Stimulated activated CD8-positive, alpha-beta memory T cell treated with anti-CD3 and anti-CD28 coated beads, Interleukin-2, amount 100 ng/mL, for 1 hour (primary cell): ENCODE measurements at places on chromosomes 4 and X.

- no peak for DNase-seq
Observed at GRCh38 chrX:11864171-11864570, 106.1 kb downstream of the MSL3 start.

GRCh38 chr4:93182722-93183121 is 645.8 kb upstream of the ATOH1 start:
- DNase-seq: no peak

DNA sequence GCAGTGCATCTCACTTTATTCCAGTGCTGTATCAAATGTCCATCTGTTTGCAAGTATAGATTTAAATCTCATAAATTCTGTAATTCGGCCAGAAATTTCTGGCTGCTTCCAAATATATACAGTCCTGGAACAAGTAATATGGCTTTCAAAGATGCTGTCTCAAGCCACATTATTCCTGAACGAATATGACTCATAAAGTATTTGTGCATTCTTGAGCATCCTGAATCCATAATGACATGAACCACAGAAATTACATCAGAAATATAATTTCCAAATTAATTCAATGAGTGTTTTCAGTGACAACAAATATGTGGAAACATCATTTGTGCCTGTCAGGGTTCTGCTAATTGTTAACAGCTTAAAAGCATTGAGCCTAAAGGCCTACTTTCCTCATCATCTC is 140.9 kb upstream of the HPGD start:
- DNase-seq: no peak

- no peak for DNase-seq
Observed at GRCh38 chr4:154414371-154414770, 77.2 kb downstream of the DCHS2 start.

DNA sequence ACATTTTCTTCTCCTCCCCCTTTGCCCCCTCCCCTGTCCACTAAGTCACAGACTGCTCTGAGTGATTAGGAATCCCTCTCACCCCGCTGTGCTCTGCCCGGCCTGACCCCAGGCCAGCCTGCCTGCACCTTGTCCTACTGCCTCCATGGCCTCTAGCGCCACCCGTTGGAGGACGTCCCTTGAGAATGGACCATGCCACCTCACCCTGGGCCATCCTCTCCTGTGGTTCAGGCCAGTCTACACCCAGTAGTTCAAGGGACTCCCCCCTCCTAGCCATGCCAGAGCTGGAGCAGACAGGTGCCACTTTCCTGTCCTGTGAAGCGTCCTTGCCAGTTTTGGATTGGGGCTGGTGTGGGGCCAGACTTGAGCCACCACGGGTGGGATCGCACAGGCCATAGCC is 9.7 kb upstream of the IRAK1 start:
- DNase-seq: no peak

DNA sequence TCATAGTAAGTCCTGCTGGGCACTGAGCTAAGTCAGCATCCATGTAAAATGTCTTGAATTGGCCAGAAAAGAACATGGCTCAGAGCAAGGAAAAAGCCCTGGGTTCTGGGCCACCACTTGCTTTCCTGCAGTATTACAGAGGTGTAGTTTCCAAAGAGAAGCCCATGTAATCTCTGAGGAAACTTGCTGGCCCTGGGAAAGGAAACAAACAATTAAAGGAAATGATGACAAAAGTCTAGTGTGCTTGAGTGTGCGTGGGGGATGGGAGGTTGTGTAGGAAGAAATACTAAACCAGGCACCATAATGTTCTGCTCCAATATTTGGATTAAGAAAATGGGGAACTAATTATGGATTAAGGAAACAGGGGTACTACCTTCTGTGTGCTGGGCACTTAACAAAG is 39.5 kb upstream of the SMIM10L2A start:
- DNase-seq: no peak

DNA sequence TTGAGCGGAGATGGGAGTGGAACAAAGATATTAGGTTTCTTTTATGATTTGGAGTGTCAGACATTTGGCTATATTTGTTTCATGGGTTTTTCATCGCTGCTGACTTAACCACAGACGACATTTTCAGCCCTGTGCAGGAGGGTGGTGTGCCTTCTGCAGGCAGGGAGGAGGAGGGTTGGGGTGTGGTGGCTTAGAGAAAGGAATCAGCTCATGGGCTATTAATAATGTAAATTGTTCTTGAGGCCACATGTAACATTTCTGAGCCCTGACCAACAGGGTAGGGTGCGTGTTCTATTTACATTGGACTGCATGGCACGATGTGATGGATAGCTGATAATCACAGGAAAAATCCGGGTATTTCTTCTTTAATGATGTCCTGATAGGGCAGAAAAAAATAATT is 67.6 kb downstream of the POLA1 start:
- DNase-seq: no peak

- peak; percentile 4 for DNase-seq
Observed at GRCh38 chrX:140766024-140766611, 56.6 kb downstream of the LINC00632 start.

GRCh38 chrX:18871970-18872369 is 111.9 kb downstream of the PHKA2 start:
- no peak for DNase-seq

DNA sequence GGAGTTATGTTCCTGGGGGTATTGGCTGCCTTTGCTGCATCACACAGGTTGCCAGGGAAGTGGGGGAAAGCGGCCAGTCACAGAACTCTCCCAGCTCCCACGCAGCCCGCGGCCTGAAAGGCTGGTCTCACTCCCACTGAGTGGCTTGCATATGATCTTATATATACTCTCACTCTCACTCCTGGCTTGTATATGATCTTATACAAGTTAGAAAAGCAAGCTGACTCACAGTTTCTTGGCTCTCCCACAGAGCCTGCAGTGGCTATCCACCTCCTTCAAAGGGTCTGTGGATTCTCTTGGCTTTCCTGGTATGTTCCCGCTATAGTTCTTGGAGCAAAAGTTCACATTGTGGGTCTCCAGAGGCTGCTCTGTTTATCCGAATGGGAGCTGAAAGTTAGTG is 833.5 kb upstream of the GALNTL6 start:
- DNase-seq: no peak

DNA sequence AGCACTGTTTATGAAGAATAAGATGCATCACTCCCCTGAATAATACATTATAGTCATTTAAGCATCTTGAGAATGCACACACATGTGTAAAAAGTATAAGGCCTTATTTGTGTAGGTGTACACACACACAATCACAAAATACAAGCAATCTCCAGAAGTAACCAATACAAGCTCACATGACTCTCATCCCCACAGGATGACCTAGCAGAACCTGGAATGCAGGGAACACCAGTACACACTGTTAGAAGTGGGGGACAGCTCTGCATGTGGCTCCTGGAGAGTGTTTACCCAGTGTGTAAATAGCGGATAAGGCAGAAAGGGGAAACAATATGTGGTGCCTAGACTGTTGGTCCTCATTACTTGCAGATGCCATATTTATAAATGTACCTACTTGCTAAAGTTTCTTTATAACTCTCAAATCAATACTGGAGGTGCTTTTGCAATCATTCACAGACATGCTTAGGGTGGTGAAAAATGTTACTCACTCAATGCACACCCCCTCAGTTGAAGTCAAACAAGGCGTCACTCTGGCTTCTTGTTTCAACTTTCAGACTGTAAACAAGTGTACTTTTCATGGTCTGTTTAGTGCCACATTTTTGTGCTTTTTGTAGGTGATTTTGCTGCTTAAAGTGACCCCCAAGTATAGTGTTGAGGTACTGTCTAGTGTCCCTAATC is 73.1 kb downstream of the MAGEB17 start:
- no peak for DNase-seq
